Activated naive CD8-positive, alpha-beta T cell treated with anti-CD3 and anti-CD28 coated beads for 36 hours (primary cell): ENCODE measurements at places on chromosomes 2 and 18. TPM values are rescaled to one million over a fixed set of nuclear protein-coding genes. Genes with fewer than 3 reads are reported as not detected.

Gene ANKRD62
- not detected for total RNA-seq

Gene HAAO
- total RNA-seq: 1.1 TPM

Gene GPR45
- total RNA-seq: not detected

Gene SERPINB11
- total RNA-seq: not detected

Gene FBXO15
- total RNA-seq: 3.8 TPM

Gene CPLX4
- total RNA-seq: not detected

Gene WDR35
- total RNA-seq: 10.1 TPM

Gene UGGT1
- total RNA-seq: 49.8 TPM
